ENCODE measurements at places on chromosomes 11 and 22. TPM values are rescaled to one million over a fixed set of nuclear protein-coding genes. Genes with fewer than 3 reads are reported as not detected.

DNA sequence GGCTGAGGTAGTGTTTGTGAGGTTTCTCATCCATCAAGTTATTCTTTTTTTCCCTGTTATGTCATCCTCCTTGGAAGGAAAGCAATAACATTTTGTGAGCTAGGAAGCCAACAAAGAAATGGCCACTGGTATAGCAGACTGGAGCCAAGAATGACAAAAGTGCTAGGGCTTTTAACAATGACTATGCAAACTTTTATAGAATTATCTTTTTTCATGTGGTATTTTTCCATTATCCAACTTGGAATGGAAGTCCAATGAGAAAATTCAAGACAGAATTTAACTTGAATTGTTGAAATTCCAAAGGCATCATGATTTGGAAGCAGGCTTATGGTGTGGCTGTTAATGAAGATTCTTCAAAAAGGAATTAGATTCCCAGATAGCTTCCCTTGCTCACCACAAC lies 216.4 kb upstream of the PDGFD start:
- peaks cover 7% of the 10 kb centered on the region for H3K4me1 ChIP-seq
- no peaks in the 10 kb centered on the region for H3K36me3 ChIP-seq
- no peak overlapping the region for H3K27ac ChIP-seq
- DNase-seq: no peak
- H3K4me3 ChIP-seq: no peak overlapping the region

DNA sequence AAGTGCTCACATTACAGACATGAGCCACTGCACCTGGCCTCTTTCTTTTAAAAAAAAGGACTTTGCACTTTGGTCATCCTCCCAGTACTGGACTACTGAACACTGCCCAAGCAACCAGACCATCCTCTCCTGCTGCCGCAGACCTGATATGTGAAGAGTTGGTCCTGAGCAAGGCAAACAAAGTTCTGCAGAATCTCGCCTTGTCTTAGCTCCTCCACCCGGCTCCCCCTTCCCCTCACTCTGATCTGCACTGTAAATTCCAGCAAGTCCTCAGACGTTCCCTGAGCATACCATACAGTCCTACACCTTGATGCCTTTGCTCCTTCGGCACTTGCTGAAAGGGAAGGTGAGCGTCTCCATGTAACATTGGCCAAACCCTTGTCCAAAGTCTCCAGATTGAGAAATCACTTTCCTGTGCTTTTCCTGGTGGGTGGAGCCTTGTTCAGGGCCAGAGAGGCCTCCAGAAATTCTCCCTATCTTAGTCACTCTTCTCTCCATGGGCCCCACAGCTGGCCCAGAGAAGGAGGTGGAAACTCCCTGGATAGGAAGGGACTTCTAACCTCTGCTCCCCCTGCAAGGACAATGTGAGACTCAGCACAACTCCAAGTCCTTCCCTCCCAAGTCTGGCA lies 47.0 kb upstream of the TIMP3 start:
- H3K36me3 ChIP-seq: no peaks in the 10 kb centered on the region
- no peaks in the 10 kb centered on the region for H3K27me3 ChIP-seq
- no peak overlapping the region for H3K4me3 ChIP-seq
- no peaks in the 10 kb centered on the region for H3K4me1 ChIP-seq
- H3K27ac ChIP-seq: no peak overlapping the region

- no peak overlapping the region for H3K4me3 ChIP-seq
- H3K27me3 ChIP-seq: no peaks in the 10 kb centered on the region
- no peaks in the 10 kb centered on the region for H3K36me3 ChIP-seq
- H3K27ac ChIP-seq: no peak overlapping the region
- H3K4me1 ChIP-seq: peaks cover 72% of the 10 kb centered on the region
These were observed 39.6 kb downstream of the GALNT18 start for GRCh38 chr11:11582011-11582701.

- DNase-seq: no peak
- H3K27me3 ChIP-seq: no peaks in the 10 kb centered on the region
- no peak overlapping the region for H3K27ac ChIP-seq
- peaks cover 8% of the 10 kb centered on the region for H3K4me1 ChIP-seq
- no peaks in the 10 kb centered on the region for H3K36me3 ChIP-seq
- H3K4me3 ChIP-seq: no peak overlapping the region
These were observed 57.7 kb upstream of the LINC01488 start for GRCh38 chr11:69423611-69424385.

MOGAT2 gene
- total RNA-seq: not detected

- peaks cover 14% of the 10 kb centered on the region for H3K4me1 ChIP-seq
- no peaks in the 10 kb centered on the region for H3K27me3 ChIP-seq
- DNase-seq: no peak
- no peak overlapping the region for H3K27ac ChIP-seq
These were observed 5.9 kb downstream of the CADM1 start for GRCh38 chr11:115498354-115498753.

NFRKB gene
- 35.3 TPM for total RNA-seq

- H3K27me3 ChIP-seq: peaks cover 8% of the 10 kb centered on the region
- H3K27ac ChIP-seq: no peak overlapping the region
- no peak overlapping the region for H3K4me3 ChIP-seq
These were observed 4.5 kb upstream of the NEFH start for GRCh38 chr22:29475550-29475949.

PGA4 gene
- 4.7 TPM for total RNA-seq

- no peak overlapping the region for H3K27ac ChIP-seq
- H3K4me1 ChIP-seq: peaks cover 11% of the 10 kb centered on the region
- H3K4me3 ChIP-seq: no peak overlapping the region
- H3K27me3 ChIP-seq: no peaks in the 10 kb centered on the region
- no peak for DNase-seq
- no peaks in the 10 kb centered on the region for H3K36me3 ChIP-seq
These were observed 56.5 kb upstream of the AMPD3 start for GRCh38 chr11:10398525-10398924.

DNA sequence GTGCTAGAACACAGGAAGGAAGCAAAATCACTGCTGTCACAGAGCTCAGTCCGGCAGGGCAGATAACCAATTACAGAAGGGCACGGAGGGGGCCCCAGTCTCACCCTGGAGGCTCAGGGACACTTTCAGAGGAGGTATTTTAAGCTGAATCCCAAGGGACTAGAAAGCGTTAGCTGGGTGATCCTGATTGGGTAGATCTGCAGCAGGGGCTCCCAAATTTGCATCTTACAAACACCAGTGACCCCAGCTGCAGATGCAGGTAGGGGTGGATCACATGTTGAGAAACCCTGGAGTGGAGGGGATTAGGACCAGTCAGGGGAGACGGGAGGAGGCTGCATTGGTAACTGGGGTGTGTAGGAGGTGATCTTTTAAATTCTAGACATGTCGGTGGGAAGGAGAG lies 91.4 kb downstream of the CSNK2A3 start:
- H3K36me3 ChIP-seq: no peaks in the 10 kb centered on the region
- H3K27me3 ChIP-seq: no peaks in the 10 kb centered on the region
- no peak for DNase-seq
- no peaks in the 10 kb centered on the region for H3K4me1 ChIP-seq
- no peak overlapping the region for H3K27ac ChIP-seq
- no peak overlapping the region for H3K4me3 ChIP-seq

LRRC10B gene
- 3.0 TPM for total RNA-seq

- peaks cover 5% of the 10 kb centered on the region for H3K36me3 ChIP-seq
- peaks cover 12% of the 10 kb centered on the region for H3K4me1 ChIP-seq
- H3K27ac ChIP-seq: no peak overlapping the region
- DNase-seq: no peak
- no peaks in the 10 kb centered on the region for H3K27me3 ChIP-seq
These were observed 3.9 kb downstream of the RHBDD3 start for GRCh38 chr22:29263791-29264276.

TIMP3 gene
- 756 TPM for total RNA-seq

LMNTD2 gene
- 2.7 TPM for total RNA-seq

GSTP1 gene
- 272 TPM for total RNA-seq

- H3K36me3 ChIP-seq: no peaks in the 10 kb centered on the region
- H3K27ac ChIP-seq: no peak overlapping the region
- no peaks in the 10 kb centered on the region for H3K4me1 ChIP-seq
These were observed 484.3 kb downstream of the SOX6 start for GRCh38 chr11:15871904-15872626.

DNA sequence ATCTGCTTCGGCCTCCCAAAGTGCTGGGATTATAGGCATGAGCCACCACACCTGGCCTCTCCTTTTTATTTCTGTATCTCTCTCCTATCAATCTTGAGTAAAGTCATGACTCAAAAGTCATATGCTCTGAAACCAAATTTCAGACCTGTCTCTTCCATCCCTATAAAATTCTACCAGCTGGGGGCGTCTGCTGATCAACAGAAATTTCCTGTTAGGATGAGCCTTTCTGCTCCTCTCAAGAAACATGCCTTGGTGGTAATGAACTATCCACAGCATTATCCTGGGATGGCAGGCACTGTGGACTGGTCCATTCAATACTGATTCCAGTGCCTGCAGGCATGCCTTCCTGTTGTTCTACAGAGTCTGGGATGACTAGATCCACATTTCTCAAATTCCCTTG lies 472.6 kb downstream of the NELL1 start:
- no peaks in the 10 kb centered on the region for H3K36me3 ChIP-seq
- no peaks in the 10 kb centered on the region for H3K27me3 ChIP-seq
- H3K4me3 ChIP-seq: no peak overlapping the region
- H3K27ac ChIP-seq: no peak overlapping the region
- no peak for DNase-seq

DNA sequence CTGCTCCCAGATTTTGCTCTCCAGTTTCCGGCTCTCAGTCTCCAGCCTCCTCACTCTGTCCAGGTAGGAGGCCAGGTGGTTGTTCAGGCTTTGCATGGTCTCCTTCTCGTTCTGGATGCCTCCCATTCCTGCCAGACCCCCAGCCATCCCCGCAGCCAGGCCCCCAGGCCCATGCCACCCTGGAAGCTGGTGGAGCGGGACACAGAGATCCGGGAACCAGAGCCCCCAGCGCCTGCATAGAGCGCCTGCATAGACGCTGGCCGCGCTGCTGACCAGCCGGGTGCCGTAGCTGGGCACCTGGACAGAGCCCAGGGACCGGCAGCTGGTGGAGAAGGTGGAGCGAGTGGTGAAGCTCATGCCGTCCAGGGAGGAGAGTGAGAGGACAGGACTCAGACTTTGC lies 82.7 kb upstream of the LDLRAD3 start:
- H3K36me3 ChIP-seq: no peaks in the 10 kb centered on the region
- H3K27me3 ChIP-seq: no peaks in the 10 kb centered on the region
- no peaks in the 10 kb centered on the region for H3K4me1 ChIP-seq
- H3K4me3 ChIP-seq: no peak overlapping the region

SLC22A6 gene
- not detected for total RNA-seq

DNA sequence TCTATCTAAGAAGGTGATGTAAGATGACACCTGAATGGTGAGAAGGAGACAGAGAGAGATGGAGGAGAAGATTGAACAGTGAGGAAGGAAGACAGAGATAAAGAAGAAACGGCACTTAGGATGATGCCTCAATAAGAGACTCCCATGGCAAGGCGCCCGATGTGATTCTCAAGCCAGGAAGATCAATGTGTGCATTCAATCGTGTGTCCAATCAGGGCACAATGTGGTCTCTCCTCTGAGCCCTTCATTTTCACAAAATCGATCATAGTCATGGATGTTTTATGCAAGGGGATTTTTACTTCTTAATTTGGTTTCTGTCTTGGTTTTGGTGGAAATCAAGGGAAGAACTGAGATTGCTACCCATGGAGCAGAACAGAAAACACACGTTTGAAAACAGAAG lies 19.9 kb upstream of the TMPRSS13 start:
- no peaks in the 10 kb centered on the region for H3K36me3 ChIP-seq
- H3K4me1 ChIP-seq: no peaks in the 10 kb centered on the region
- no peak overlapping the region for H3K4me3 ChIP-seq
- no peaks in the 10 kb centered on the region for H3K27me3 ChIP-seq
- no peak overlapping the region for H3K27ac ChIP-seq

DNA sequence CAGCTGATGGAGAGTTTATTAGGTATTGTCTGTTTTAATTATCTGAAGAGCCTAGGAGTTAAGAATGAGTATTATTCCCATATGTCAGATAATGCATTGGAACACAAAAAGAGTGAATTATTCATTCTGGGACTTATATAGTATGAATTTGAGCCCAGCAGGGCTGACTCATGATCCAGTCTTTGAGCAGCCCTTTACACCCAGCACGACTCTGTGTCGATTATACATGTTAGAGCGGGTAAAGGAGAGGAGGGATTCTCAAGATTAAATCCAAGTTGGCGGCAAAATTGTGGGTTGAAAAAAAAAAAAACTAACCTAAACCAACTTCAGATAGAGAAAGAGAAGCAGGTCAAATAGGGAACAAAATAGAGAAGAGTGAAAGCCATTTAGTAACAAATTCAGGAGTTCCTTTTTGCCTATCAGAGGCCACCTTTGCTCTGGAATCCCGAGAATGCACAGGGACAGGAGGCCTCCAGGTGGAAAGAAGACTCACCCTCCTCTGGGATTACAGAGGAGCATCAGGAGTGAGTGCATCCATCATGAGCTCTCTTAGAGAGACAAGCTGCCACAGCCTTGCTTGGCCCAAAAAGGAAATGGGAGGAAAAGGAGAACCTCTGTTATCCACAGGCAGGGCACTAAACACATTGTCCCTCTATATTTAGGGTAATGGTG lies 3.1 kb downstream of the MRGPRX1 start:
- H3K27me3 ChIP-seq: no peaks in the 10 kb centered on the region
- H3K27ac ChIP-seq: no peak overlapping the region
- H3K36me3 ChIP-seq: no peaks in the 10 kb centered on the region
- no peaks in the 10 kb centered on the region for H3K4me1 ChIP-seq

GRCh38 chr11:67345247-67345919 lies 8.0 kb downstream of the POLD4 start:
- H3K4me1 ChIP-seq: no peaks in the 10 kb centered on the region
- no peaks in the 10 kb centered on the region for H3K36me3 ChIP-seq
- H3K27me3 ChIP-seq: no peaks in the 10 kb centered on the region
- no peak for DNase-seq
- H3K4me3 ChIP-seq: no peak overlapping the region
- no peak overlapping the region for H3K27ac ChIP-seq

DNA sequence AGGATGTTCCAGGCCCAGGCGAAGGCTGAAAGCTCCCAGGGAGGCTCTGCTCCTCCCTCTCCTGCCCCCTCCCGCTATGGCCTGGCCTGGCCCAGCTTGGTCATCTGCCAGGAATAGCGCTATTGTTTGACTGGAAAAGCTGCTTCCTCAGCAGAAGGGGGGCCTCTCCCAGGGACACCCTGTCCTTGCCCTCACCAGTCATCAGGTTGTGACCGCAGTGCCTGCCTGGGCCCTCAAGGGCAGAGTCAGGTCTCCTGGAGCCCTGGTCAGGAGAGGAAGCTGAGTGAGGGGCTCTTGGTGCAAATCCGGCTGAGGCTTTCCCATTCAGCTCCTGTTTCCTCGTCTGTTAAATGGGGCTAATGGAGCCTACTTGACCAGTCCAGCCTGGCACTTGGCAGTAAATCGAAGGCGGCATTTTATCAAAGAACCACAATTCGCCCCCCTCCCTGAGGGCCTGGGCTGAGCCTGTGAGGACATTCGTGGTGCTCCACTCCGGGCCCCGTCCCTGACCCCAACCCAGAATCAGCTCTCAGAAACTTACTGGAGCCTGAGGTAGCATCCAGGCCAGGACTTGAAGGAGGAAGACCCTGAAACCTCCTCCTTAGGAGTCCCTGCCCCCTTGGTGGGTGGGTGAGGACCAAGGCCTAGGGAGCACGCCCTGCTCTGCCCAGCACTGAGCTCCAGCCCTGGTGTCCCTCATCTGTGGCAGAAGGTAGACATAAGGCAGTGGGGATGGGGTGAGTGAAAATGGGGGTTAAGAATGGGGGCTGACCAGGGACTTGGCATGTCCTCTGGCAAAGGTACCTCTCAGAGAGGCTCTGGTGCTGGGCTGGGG lies 2.0 kb upstream of the CASTOR1 start:
- no peaks in the 10 kb centered on the region for H3K27me3 ChIP-seq
- H3K4me1 ChIP-seq: peaks cover 42% of the 10 kb centered on the region
- H3K36me3 ChIP-seq: peaks cover 49% of the 10 kb centered on the region
- DNase-seq: peak; percentile 84

Measured in thoracic aorta (tissue), 2 donors.